ENCODE measurements at places on chromosomes 1 and 21.

- DNase-seq, result no peak
These were observed 83.7 kb downstream of the ZSWIM5 start for GRCh38 chr1:45122724-45123123.

DNA sequence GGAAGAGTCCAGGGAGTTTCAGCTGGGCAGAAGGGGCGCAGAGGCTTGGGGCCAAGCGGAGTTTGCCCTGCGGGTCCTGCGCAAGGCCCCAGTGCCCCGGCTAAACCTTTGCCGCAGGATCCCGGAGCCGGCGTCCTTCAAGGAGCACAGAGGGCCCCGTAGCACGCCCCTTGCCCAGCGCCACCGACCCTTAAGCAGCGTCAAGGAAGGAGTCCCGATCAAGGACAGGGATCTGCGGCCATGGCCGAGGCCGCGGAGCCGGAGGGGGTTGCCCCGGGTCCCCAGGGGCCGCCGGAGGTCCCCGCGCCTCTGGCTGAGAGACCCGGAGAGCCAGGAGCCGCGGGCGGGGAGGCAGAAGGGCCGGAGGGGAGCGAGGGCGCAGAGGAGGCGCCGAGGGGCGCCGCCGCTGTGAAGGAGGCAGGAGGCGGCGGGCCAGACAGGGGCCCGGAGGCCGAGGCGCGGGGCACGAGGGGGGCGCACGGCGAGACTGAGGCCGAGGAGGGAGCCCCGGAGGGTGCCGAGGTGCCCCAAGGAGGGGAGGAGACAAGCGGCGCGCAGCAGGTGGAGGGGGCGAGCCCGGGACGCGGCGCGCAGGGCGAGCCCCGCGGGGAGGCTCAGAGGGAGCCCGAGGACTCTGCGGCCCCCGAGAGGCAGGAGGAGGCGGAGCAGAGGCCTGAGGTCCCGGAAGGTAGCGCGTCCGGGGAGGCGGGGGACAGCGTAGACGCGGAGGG is 520 bp downstream of the CLIC6 start:
- no peak for DNase-seq

GRCh38 chr1:205774198-205775014 is 876 bp downstream of the RAB29 start:
- no peak for DNase-seq

DNA sequence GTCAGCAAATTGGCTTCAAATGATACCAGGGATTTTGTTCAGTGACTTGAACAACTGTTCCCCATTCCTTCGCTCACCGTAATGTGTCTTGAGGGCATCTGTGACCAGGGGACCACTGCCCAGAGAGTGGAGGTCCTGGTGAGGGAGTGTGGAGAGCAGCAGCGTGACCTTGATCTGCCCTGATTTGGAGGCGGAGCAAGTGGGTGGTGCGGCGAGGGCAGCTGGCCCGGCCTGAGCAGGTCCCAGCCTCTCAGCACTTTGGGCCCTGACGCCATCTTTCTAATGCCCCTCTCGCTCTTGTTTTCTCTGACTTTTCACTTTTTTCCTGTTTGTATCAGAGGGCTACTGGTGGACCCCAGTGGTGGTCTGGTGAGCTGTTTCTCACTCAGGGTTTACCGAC is 31.1 kb downstream of the DIP2A start:
- no peak for DNase-seq

GRCh38 chr1:110340207-110340468 is 961 bp downstream of the RBM15 start:
- no peak for DNase-seq

DNA sequence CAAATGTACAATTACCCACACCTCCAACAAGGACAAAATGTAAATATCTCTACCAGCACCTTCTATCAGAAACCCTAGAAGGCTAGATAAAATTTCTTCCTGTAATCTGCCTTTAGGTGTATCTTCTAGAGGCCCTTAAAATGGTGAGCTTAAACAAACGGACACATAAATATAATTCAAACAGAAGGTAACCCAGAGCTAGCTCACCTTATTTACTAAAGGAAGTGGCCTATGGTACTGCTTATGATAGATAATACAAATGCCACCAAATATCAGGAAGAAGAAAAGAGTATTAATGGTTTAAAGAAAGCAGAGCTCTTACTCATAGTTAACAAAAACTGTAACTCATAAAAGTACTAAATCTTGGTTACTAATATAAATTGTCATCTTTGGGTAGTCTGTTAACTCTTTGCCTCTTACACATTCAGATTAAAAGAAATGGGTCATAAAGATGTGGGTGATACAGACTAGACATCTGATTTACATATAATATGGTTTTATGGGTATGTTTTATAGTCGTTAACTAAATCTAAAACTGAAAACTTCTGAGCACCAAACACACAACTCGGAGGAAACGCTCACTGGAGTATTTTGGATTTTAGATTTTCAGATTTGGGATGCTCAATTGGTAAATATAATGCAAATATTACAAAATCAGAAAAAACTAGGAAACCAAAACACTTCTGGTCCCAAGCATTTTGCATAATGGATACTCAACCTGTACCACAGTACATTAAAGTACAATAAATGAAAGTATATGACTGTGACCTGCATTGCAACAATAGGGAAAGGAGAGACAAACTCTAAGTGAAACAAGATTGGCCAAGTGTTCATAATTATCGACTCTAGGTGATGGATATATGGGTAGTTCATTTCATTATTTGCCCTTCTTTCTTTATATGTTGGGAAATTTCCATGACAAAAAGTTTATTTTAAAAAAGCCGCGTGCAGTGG is 23.2 kb downstream of the TRIT1 start:
- no peak for DNase-seq

DNA sequence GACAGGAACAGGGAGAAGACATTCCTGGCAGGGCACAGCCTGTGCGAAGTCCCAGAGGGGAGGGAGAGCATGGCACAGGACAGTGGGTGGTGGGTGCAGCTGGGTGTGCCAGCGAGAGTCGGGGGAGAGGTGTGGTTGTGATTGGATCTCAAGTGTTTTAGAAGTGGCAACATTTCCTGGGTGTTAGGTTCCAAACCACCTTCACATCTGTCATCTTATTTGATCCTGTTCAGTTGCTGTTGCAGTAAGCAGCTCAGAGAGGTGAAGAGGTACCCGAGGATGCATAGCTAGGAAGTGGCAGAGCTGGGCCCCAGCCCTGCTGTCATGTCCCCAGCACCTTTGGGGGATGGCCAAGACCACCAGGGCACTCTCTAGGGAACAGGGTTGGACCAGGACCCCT is 22.0 kb upstream of the DISP3 start:
- DNase-seq, result no peak

- peak; percentile 12 for DNase-seq
These were observed 112.2 kb downstream of the BRINP2 start for GRCh38 chr1:177282976-177283375.

DNA sequence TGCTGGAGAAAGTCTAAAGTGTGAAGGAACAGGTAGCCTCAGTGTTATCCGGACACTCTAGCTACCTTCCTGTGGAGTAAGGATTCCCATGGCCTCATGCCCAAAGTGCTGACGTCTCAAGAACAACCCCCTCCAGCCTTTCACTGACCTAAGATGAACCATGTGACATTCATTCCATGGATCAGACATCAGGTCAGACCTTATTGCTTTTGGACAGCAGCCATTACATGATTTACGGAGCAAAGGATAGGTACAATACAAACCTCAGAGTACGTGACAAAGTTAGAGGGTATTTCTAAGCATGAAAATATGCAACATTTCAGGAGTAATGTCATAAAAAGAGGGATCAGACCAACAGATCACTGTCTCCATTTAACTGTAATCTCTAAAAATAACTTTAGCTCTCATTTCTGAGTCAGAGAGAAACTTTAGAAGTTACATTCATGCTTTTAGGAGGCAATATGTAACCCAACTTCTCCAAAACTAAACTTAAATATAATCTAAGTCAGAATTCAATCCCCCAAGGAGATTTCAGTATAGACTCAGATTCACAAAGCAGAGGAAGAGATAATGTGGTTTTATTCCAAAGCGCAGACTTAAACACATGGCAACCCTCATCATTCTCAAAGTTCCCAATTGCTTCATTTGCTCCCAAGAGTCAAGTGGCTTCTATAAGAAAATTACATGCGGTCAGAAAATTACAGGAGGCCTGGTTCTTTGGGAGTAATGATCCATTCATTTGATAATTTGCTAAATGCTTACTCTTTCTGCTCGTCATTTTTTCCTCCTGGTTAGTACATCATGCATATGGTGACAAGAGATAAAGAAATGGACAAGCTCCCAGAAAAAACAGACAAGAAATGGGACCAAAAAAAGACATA is 280.4 kb downstream of the SETD4 start:
- DNase-seq, result no peak

GRCh38 chr1:15507278-15507677 is 16.7 kb downstream of the CASP9 start:
- DNase-seq, result no peak

DNA sequence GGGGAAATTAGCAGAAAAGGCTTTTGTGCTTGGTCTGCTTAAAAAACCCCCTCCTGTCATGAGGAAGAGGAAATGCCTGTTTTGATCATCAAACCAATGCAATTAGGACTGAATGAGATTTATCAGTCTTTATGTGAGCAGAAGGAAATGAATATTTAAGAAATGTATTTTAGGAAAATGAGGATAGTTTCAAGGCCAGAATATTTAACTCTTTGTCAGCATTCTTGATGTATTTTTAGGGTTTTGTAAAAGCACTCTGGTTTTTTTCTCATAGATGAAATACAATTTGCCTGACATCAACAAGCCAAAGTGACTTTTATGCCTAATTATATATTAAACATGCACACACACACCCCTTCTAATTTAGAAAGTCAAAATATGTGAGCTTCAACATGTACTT is 213.8 kb downstream of the GRIK1 start:
- DNase-seq, result no peak

DNA sequence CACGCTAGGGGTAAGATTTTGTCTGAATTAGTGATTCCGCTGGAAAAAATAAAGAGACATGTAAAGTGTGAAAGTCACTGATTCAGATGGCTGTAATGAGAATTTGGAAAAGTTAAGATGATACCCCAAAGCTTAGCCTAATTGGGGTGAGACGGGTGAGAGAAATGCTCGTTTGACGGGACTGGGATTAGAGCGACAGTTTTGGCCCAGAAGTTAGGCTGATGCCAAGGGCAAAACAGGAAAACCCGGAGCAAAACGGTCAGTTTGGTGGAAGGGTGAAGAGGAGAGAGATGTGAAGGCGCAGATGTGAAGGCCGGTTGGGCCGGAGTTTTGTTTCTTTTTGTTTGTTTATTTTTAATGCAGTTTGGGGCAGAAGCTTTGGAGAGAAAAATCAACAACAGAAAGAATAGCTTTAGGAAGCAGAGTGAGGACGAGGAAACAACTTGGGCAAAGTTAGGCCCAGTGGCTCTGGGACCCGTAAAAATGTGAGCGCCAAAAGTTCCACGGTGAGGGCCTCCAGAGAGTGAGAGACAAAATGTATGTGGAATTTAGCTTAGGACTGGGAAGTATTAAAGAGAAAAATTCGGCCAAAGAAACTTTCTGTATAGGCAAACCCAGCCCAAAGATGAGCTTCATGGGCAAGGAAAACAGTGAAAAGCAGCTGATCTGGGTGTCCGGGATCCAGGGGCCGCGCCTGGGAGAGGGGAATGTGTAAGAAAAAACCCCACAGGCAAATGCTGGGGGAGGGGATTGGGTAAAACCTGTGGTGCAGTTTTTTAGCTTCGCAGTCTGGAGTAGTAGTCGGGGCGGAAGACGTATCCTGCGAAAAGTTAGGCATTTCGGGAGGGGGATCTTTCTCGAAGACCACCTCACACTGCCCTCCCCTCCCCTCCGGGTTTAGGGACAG is 1.2 kb downstream of the DMRTA2 start:
- DNase-seq, result no peak

- no peak for DNase-seq
These were observed 4.0 kb downstream of the TFF3 start for GRCh38 chr21:42311160-42311559.

- no peak for DNase-seq
These were observed 76.8 kb downstream of the ATP6V1G3 start for GRCh38 chr1:198463709-198464108.

Data from NCI-H226 (cell line).